ENCODE measurements at places on chromosomes 5 and 9. TPM values are rescaled to one million over a fixed set of nuclear protein-coding genes. Genes with fewer than 3 reads are reported as not detected.

Gene GABRB2
- total RNA-seq: not detected

DNA sequence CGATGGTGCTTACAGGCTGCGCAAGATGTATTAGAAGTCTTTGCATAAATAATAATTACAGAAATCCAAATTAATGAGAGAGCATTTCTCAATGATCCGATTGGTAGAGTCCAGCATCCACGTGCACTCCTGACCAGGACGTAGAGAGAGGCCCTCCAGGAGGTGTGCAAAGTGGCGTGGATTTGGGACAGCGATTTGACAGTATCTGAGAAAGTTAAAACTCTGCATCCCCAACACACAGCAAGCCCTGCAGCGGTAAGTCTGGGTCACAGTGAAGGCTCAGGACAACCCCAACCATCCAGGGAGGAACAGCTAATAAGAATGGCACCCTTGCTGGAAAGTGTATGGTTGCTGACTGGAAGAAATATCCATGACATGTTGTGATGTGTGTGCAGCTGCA is 180.2 kb downstream of the AUH start:
- H3K27ac ChIP-seq: no peak overlapping the region
- H3K36me3 ChIP-seq: no peaks in the 10 kb centered on the region
- no peak overlapping the region for H3K4me3 ChIP-seq
- no peaks in the 10 kb centered on the region for H3K27me3 ChIP-seq

Gene GABRA6
- total RNA-seq: not detected

Gene HAVCR2
- 0.41 TPM for total RNA-seq

Gene FOXD4L6
- total RNA-seq: not detected

Gene NTRK2
- not detected for total RNA-seq

DNA sequence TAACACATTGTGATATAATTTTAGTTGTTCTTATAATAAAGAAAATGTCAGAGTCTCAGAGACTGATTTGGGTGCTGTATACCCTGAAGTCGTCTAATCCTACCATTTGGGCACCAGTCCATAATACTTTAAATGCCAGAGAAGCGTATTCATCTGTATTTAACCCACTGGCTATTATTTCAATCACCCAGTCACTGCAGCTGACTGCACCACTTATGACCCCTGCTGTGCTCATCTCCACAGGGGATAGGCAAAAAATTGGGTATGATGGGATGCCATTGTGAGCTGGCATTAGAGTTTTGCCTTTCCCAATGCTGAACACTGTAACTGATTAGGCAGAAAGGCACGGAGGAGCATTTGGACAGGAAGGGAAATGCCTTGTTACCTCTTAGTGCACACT is 599.7 kb downstream of the CAAP1 start:
- no peak overlapping the region for H3K4me3 ChIP-seq
- H3K27ac ChIP-seq: no peak overlapping the region
- no peaks in the 10 kb centered on the region for H3K36me3 ChIP-seq
- H3K4me1 ChIP-seq: no peaks in the 10 kb centered on the region

GRCh38 chr5:166977911-166978422 is 1313.5 kb upstream of the WWC1 start:
- H3K4me1 ChIP-seq: peaks cover 8% of the 10 kb centered on the region
- peak overlapping the region; percentile 50 for H3K4me3 ChIP-seq
- H3K27me3 ChIP-seq: no peaks in the 10 kb centered on the region
- no peaks in the 10 kb centered on the region for H3K36me3 ChIP-seq
- no peak for DNase-seq

GRCh38 chr5:132496191-132496630 is 5.6 kb upstream of the IRF1 start:
- no peaks in the 10 kb centered on the region for H3K36me3 ChIP-seq
- peak; percentile 98 for DNase-seq
- H3K27ac ChIP-seq: peak overlapping the region; percentile 85
- H3K4me1 ChIP-seq: peaks cover 48% of the 10 kb centered on the region
- H3K27me3 ChIP-seq: no peaks in the 10 kb centered on the region
- peak overlapping the region; percentile 54 for H3K4me3 ChIP-seq

DNA sequence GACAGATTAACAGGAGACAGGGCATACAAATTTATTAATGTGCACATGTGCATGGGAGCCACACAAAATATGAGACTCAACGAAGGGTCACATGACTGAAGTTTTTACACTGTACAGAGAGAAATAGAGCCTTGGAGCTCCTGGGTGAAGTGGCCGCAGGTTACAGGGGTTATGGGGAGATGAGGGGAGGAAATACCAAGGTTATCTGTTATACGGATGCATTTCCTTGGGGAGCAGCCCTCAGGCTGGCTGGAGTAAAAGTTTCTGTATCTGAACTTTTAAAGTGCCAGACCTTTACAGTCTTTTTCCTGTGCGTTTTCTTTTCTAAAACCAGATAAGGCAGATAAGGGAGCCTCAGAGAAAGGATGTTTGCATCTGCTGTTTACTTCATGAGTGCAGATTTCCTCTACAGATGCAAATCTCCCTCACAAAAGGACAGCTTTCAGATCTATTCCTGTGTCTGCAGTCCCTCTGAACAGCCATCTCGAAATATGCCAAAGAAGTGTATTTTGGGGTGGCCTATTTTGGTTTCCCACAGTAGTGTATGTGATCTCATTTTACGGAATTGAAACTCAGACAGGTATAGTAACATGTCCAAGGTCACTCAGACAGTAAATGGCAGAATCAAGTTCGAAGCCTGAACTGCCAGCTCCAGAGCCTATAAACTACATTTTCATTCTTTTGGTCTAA is 139.3 kb upstream of the FBXL17 start:
- no peaks in the 10 kb centered on the region for H3K36me3 ChIP-seq
- no peak overlapping the region for H3K4me3 ChIP-seq
- no peaks in the 10 kb centered on the region for H3K27me3 ChIP-seq
- H3K4me1 ChIP-seq: peaks cover 8% of the 10 kb centered on the region

Gene INSL4
- not detected for total RNA-seq

DNA sequence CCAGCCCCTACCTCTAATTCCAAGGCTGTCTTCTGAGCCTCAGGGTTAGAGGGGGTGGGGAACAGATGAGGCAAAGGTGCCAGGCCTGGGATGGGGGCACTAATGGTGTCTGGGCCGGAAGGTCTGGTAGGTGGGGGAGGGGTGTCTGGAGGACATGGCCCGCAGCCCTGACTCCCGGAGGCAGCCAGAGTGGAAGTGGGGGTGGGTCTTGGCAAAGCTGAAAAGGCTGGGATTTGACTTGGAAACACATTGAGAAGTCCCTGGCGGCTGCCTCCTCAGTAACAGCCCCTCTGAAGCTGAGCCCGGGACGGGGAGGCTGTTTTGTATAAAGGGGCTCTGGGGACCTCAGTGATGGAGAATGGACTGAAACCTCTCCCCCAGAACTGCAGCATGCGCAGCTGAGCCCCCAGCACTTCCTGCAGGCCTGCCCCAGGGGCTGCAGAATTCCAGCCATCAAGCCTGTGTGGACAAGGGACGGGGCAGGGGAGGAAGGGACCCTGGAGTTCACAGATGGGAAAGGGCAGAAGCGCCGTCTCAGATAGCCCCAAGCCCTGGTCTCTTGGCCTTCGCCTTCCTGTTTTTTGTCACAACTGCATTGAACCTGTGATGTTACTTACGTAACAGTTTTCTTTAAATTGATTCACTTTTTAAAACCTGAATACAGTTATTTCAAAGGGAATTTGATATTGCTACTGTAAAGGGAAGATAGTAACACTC is 49.3 kb upstream of the SYNPO start:
- H3K36me3 ChIP-seq: no peaks in the 10 kb centered on the region
- H3K4me3 ChIP-seq: no peak overlapping the region
- DNase-seq: no peak
- H3K4me1 ChIP-seq: peaks cover 61% of the 10 kb centered on the region
- H3K27ac ChIP-seq: no peak overlapping the region
- H3K27me3 ChIP-seq: no peaks in the 10 kb centered on the region

- H3K27ac ChIP-seq: no peak overlapping the region
- H3K27me3 ChIP-seq: no peaks in the 10 kb centered on the region
- H3K36me3 ChIP-seq: no peaks in the 10 kb centered on the region
- no peaks in the 10 kb centered on the region for H3K4me1 ChIP-seq
These were observed 199.5 kb downstream of the CACNA1B start for GRCh38 chr9:138077126-138077525.

Gene SEMA6A
- total RNA-seq: 26.3 TPM

- no peaks in the 10 kb centered on the region for H3K36me3 ChIP-seq
- H3K27me3 ChIP-seq: no peaks in the 10 kb centered on the region
- H3K4me1 ChIP-seq: no peaks in the 10 kb centered on the region
- no peak overlapping the region for H3K4me3 ChIP-seq
These were observed 132.1 kb downstream of the SLC24A2 start for GRCh38 chr9:19656704-19657103.

DNA sequence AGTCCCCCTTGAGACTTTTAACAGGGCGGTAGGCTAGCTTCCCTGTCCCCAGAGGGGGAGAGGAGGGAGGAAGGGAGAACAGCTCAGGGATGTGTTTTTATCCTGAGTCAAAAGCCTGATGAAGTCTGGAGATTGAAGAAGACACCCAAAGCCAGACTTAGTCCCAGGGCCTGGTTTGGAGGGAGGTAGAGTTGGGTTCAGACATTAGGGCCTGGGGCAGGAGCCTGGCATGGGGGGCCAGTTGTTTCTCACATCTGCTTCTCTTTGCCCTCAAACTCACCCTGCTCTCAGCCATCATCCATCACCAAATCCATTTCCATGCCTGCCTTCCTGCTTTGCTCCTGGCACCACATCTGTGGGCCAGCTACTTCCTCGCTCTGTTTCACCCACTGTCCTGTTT is 2.9 kb downstream of the MYORG start:
- H3K27me3 ChIP-seq: no peaks in the 10 kb centered on the region
- no peak overlapping the region for H3K4me3 ChIP-seq
- H3K4me1 ChIP-seq: peaks cover 18% of the 10 kb centered on the region
- peaks cover 13% of the 10 kb centered on the region for H3K36me3 ChIP-seq

Gene C9orf85
- total RNA-seq: 2.4 TPM

DNA sequence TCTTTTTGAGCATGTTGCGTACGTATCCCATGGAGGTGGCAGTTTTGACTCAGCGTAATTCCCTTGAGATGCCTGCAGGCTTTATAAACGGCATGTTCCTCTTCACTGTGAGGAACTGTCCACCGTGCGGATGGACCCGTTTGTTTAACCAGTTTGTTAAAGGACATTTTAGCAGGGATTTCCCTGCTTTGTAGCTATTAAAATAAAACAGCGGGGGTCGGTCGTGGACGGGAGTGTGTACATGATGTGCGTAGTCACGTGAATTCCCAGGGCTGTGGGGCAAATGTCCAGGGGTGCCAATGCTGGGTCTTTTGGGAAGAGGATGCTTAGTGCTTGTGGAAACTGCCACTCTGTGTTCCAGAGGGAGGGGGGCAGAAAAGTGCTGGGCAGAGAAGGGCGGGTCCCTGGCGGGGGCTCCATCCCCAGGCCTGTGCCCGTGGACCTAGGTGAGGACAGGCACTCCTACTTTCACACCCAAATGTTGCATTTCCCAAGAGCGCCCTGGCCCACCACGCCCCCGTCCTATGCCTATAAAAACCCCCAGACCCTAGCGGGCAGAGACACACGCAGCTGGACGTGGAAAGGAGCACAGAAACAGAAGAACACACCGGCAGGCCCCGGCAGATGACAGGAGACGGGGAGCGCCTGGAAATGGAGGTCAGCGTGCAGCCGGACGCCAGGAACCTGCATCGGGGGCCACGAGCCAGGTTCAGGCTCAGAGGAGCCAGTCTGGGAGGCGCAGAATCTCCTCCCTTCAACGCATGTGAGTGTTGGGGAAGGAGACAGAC is 4.0 kb upstream of the TERT start:
- H3K36me3 ChIP-seq: no peaks in the 10 kb centered on the region
- peaks cover 6% of the 10 kb centered on the region for H3K4me1 ChIP-seq
- DNase-seq: no peak
- H3K4me3 ChIP-seq: no peak overlapping the region

DNA sequence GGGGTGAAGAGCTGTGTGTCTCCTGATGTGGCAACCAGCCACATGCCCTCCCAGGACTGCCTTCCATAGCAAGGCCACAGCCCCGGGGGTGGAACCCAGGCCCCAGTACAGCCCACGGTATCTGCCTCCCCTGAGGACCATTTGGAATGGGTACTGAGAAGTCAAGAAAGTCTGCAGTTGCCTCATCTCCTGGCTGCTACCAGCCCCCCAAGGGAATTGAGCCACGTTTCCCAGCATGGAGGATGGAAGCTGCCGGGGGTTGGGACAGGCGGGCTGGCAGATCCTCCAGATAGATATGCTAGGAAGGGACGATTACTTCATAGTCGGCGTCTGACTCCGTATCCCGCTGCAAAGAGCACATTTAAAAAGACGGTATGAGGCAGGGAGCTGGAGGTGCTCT is 5.5 kb upstream of the DMRT2 start:
- no peak overlapping the region for H3K27ac ChIP-seq
- no peak overlapping the region for H3K4me3 ChIP-seq
- H3K36me3 ChIP-seq: no peaks in the 10 kb centered on the region
- H3K4me1 ChIP-seq: no peaks in the 10 kb centered on the region
- no peaks in the 10 kb centered on the region for H3K27me3 ChIP-seq

GRCh38 chr9:94563548-94563947 is 8.7 kb downstream of the PCAT7 start:
- H3K27me3 ChIP-seq: no peaks in the 10 kb centered on the region
- H3K4me3 ChIP-seq: no peak overlapping the region
- H3K27ac ChIP-seq: no peak overlapping the region
- H3K36me3 ChIP-seq: peaks cover 1% of the 10 kb centered on the region
- DNase-seq: no peak
- no peaks in the 10 kb centered on the region for H3K4me1 ChIP-seq

Gene PFN3
- total RNA-seq: not detected

GRCh38 chr5:27316271-27316650 is 277.9 kb upstream of the CDH9 start:
- no peaks in the 10 kb centered on the region for H3K4me1 ChIP-seq
- no peak for DNase-seq
- no peak overlapping the region for H3K4me3 ChIP-seq
- H3K27me3 ChIP-seq: no peaks in the 10 kb centered on the region
- no peaks in the 10 kb centered on the region for H3K36me3 ChIP-seq

Data from Caco-2 (cell line).